ENCODE measurements at places on chromosomes 7 and 10.

- no peak for DNase-seq
Measured at GRCh38 chr10:31678575-31679516, 249.8 kb downstream of the ARHGAP12 start.

DNA sequence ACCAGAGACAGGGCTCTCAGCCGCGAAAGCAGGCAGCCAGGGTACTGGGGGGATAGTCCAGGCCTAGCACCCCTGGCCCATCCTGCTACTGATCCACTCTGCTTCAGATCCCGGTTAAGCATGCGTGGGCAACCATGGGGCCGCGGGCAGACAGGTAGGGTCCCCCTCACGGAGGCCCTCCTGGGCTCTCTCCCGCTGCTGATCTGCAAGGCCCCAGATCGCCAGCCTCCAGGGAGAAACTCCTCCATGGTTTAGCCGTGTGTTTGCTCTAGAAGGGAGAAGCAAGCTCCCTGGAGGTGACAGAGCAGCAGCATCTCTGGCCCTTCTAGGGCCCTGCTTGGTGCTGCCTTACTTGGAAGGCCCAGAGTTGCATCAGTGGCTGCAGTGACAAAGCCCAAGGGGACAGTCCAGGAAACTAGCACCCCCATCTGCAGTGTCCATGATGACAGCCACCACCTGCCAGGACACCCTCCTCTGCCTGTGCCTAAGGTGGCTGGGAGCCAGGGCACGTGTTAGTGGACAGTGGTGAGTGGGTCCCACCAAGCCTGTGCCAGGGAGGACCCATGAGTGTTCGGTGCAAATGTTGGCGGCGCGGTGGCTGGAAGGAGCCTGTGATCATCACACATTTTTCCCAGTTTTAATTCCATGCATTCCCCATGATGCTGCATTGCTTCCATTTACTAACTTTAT lies 29.2 kb downstream of the CALML5 start:
- no peak for DNase-seq

DNA sequence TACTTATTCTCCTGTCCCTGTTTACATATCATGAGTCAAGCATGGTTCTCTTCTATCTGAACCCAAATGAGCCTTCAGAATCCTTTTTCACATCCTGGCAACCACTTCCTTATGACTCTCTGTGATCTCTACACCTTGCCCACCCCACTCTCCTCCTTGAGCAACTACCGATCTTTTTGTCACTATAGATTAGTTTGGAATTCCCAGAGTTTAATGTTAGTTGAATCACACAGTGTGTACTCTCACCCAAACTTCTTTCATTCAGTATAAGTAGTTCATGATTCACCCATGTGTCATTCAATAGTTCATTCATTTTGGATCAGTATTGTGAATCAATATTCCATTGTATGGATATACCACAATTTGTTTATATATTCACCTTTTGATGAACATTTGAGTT lies 55.3 kb downstream of the TFAM start:
- DNase-seq, result no peak

DNA sequence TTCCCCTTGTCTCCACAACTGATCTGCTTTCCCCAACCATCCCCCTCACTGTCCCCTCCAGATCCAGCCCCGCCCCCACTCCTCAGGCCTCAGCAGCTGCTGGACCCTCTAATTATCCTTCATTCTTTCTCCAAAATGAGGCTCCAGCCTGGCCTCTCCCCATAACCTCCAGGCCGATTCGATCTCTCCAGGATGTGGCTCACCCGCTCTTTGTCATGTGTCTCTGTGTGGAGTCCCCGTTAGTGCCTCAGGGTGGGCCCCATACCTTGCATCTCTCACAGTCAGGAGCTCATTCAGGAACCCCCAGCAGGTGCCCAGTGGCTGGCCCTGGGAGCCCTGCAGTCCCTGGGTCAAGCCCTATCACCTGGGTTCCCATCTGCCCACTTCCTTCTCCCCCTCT lies 1.3 kb downstream of the PILRA start:
- DNase-seq, result no peak

DNA sequence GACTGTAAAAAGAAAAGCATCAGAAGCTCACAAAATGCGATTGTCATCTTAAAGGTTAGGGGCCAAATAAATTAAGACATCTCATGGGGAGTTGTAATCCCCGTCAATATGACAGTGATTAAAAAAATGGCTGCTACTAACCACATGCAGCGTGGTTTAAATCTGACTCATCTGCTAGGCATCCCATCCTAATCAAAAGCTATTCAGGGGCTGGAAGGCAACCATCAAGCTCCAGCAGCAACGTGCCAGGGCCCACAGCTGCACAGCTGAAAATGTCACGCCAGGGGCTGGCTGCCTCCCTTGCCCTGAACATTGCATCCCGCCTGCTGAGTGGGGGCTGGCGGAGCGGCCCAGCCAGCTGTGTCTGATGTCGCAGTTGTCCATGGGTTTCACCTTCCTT lies 66.3 kb upstream of the FRMD4A start:
- peak; percentile 100 for DNase-seq

- DNase-seq, result peak; percentile 43
Measured at GRCh38 chr7:87506246-87507180, 31.0 kb upstream of the ABCB4 start.

DNA sequence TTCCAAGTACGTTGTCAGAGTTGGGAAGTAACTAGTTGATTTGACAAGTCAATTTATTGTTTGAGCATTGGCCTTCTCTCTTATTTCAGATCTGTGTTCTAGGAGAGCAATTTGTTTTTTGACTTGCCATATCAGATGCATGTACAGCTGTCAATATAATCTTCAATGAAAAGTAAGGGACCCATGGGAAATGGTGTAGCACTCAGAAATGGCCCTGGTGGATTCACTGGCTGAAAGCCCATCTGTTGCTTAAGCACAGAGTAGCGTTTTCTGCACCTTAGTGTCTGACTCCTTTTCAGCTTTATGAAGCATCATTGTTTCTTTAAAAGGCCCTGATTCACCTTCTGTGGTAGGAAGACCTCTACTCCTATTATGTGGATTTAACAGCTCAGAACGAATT lies 10.2 kb downstream of the GARS1 start:
- no peak for DNase-seq

DNA sequence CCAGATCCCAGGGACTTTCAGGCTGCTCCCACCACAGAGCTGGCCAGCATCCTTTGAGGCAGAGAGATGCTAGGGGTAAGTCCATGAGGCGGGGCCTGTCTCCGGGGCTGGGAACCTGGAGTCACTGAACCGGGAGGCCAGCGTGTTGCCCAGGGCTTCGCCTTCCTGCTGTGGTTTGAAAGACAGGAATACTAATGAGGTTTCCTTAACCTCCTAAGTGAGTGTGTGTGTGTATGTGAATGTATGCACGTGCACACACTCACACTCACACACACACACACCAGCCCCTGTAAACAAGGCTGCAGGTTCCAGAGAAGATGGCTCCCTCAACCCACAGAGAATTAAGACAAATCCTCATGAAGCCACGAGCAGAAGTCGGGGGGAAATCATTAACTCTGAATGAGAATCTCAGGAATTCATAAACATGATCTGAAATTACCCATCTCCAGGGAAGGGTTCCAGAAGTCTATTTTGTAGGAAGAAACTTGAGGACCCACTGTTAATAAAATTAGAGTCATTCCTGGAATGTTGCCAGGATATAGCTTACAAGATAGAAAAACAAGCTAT lies 20.3 kb upstream of the PFKP start:
- peak; percentile 66 for DNase-seq

- no peak for DNase-seq
Measured at GRCh38 chr10:3655528-3655927, 129.5 kb downstream of the KLF6 start.

DNA sequence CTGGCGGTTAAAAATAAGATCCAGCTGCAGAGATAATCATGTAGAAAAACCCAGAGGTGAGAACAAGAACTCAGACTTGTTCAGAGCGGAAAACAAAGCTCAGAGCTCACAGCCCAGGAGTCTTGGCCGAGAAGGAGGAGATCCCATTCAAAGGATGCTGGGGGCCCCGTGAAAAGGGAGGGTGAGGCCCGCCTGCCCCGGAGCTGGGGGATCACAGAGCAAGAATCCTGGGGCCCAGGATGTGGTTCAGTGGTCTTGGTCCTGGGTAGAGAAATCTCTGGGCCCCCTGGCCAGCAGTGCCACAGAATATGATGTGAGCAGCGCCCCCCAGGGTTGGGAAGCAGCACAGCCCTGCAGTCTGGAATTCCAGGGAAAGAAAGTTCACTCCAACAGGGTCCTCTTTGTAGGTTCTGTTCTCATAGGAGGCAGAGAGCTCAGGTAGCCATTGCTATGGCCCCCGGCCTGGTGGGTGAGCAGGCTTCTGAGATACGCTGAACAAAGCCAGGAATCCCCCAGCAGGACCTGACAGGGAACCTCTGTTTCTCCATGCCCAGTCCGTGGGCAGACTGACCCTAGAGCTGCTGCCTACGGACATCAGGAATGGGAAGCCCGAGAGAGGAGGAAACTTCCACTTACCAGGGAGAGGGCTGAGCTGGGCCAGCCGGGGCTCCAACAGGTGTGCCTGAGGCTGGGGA lies 77.7 kb upstream of the GNA12 start:
- DNase-seq, result no peak

- DNase-seq, result no peak
Measured at GRCh38 chr7:12412407-12412806, 8.7 kb upstream of the VWDE start.

- no peak for DNase-seq
Measured at GRCh38 chr7:149881328-149882247, 7.8 kb downstream of the ATP6V0E2 start.

DNA sequence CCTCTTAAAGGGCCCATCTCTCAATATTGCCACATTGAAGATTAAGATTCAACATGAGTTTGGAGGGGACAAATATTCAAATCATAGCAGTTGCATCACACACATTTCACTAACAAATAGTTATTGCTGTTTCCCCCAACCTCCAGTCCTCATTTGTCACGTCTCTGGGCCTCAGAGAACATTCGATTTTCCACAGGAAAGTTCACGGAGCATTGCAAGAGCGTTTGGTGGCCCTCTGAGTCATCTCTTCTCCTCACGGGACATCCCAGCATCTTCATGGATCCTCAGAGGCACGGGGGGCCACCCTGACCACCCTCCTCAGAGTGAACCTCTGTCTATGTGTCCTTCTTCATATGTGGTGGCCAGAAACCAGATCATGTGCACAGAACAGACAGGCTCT lies 50.3 kb upstream of the CHST15 start:
- no peak for DNase-seq

GRCh38 chr7:70711452-70711851 lies 420.5 kb upstream of the GALNT17 start:
- no peak for DNase-seq

DNA sequence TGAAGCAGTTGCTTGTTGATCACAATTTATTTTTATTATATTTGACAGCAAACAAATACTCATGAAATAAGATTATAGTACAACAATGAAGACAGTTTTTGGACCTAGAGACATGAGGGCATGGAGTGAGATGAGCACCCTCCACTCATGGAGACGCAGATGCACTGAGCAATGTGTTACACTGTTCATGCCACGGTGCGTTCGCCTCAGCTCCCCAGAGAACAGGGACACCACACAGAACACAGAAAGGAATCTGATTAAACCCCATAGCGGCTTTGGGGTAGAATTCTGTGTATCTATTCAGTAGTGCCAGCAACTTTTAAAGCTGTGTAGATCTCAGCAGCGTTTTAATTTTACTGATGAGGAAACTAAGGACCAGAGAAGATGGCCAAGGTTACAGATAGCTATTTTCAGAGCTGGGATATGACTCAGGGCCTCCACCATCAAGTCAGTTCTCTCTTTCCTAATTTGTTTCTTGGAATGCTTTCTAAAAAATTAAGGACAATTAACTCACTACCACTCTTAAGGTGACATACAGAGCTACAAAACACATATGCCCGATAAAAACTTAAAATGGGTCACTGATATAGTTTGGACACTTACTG lies 33.6 kb downstream of the FAM25A start:
- no peak for DNase-seq

DNA sequence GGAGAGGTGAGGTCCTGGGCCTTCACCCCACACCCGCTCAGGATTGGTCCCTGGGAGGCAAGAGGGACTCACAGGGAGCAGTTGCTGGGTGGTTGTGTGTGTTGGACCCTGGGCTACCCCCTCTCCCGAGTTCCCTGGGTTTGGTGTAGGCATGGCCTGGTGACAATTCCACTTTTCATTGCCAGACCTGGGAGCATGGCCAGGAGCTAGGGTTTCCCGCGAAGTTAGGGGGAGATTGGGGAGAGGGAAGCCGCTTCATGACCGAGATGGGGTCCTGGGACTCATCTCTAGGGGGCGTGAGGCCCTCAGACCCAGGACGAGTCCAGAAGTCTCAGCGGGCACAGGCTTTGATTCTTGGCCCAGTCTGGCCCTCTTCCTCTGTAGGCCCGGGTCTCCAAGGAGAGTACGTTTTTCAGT lies 606 bp downstream of the PALD1 start:
- DNase-seq, result no peak

DNA sequence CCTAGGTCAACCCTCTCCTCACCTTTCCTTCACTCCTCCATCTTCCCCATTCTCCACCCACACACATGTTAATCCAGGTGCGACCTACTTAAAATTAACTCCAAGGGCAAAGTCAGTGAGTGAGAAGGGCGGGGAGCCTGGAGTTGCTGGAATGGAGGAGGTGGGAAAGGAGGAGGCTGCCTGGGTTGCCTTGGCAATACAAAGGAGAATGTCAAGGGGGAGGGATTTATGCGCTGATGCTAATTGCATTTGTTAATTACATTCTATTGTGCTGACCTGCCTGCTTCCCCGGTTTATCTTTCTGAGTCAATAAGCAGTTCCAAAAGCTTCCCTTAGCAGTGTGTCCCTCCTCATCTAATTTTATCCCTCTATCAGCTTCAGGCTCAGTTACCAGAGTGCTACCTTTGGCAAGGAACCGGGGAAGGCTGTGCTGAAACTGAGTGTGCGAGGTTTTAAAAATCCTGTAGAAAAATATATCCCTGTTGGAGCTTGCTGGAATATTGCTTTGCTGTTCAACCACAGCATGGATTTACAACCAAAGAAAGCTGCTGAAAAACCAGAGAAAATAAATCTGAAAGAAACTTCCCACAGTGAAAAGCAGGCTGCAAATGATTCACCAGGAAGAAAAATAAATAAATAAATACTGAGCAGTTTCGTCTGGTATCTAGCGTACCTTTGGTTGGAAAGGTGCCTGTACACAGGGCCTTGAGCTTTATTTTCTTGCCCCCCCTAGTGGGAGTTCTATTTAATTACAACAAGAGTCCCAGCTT lies 113.2 kb upstream of the DGKB start:
- peak; percentile 49 for DNase-seq

DNA sequence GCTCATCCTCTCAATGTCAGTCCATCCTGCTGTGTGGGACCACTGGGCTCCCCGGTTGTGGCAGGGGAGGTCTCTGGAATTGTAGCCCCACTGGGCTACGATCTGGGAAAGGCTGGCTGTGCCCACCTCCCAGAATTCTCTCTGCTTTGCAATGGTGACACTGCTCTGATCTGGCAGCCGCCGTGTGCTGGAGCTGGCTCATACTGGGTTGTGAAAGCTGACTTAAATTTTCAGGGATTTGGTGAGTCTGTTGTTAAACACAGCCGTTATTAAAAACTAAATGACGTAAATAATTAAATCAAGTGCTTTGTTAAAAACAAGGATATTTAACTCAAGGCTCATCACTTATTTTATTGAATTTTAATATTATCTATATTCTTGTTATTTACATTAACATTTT lies 160.0 kb downstream of the TAX1BP1 start:
- no peak for DNase-seq
